ENCODE measurements at places on chromosomes 13 and 19.

GRCh38 chr19:14059093-14059480, 2.8 kb downstream of the PALM3 start:
- no peak for DNase-seq

DNA sequence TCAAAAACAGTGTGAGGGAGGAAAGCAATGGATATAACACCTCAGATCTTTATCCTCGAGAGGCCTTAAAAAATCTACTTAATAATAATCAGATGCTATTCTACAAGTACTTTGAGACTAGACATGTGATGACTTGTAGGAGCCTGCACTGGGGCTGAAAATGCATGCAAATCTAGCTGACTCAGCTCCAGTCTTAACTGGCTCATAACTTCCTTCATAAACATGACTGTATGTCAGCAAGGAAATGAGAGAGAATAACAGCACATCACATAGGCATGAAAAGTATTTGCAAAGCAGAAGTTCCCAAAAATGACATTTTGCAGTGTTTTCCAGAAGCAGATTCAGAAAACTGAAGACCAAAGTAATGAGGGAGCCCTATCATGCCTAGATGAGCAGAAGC, 38.1 kb downstream of the PSG5 start:
- DNase-seq = no peak

DNA sequence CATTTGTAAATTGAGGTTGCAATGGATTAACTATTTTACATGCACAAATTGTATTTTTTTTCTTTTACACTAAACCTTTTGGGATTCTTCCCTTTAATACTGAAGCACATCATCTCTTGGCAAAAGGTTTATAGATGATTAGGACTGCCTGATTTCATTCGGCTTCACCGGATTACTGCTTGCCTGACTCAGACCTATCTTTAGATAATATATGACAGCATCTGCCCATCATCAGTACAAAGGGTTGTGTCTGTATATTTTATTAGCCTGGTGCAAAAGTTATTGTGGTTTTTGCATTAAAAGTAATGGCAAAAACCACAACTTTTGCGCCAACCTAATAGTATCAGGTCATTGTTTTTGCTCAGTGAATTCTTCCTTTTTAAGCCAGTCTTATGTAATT, 316.2 kb upstream of the HTR2A start:
- DNase-seq = no peak

DNA sequence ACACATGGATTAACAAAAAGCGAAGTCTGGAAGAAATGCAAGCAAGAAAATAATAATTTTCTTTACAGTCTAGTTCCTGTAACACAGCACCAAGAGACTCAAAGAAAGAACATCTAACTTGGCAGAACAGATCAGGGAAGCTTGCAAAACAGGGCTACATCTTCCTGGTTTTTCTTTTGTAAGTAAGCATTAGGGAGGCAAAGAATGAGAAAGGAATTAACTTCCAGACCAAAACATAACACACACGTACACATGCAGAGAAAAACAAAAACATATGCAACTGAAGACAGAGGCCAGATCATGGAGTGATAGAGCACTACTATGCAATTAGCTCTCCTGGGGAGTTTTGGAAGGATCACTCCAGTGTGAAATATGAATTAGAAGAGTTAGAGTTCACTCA, 120.5 kb downstream of the DIAPH3 start:
- no peak for DNase-seq

Measured in retina (tissue), 1 donor.